Activated CD8-positive, alpha-beta memory T cell treated with anti-CD3 and anti-CD28 coated beads for 24 hours (primary cell): ENCODE measurements at places on chromosomes 4 and X.

GRCh38 chrX:18575744-18576143, 96.2 kb downstream of the RS1 start:
- DNase-seq: no peak

DNA sequence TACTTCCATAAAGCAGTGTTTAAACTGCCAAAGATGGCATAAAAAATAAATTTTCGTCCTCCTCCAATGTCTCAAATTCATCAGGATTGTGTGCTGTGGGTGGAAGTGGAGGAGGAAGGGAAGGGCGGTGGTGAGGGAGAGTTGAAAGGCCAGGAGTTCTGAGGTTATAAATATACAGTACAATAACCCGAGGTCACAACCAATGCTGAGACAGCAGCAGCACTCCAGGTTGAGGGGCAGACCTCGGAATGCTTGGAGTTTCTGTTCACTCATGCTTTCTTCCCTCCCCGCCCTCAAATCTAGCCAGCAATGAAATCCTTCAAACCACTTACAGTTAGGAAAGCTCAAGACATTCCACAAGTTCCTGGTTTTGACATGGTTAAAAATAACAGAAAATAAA, 134.0 kb upstream of the SMAD1 start:
- DNase-seq: no peak

DNA sequence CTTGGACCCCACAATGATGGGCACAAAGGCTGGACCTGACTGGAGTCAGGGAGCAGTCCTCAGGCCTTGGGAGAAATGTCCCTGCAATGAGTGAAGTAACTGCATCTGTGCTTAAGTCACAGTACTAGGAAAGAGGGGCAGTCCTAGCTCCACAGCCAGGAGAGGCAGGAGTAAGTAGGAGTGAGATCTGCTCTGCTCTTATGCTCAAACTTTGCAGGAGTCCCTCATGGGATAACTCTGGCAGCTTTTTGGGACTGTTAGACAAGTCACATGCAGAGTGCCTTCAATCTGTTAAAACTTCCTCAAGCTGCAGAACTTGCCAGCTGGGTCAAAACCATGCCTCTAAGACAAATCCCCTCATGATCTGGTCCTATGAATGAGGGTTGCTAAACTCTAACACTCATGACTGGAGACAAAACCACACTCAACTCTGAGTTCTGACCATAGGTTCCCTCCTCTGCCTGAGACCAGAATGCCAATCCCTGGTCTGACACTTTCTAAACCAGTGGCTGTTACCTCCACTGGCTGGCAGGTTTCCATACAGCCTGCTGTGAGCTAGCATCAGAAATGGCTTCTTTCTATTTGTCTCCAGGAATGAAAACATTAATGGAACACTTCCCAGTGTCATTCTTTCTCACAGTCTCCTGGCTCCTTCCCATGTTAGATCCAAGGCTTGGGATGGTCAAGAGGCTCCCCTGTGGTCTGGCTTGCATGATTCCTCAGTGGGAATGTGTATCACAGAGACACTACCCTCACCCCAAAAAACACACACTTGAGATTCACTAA, 819.3 kb downstream of the PCDH7 start:
- no peak for DNase-seq

- no peak for DNase-seq
Measured at GRCh38 chr4:31791666-31792065, 1071.5 kb downstream of the PCDH7 start.

GRCh38 chr4:762211-763190, 56.9 kb downstream of the PCGF3 start:
- no peak for DNase-seq
